ENCODE measurements at places on chromosomes 7 and 10. TPM values are rescaled to one million over a fixed set of nuclear protein-coding genes. Genes with fewer than 3 reads are reported as not detected.

- H3K36me3 ChIP-seq = no peaks in the 10 kb centered on the region
- no peak for DNase-seq
These were observed 293.9 kb downstream of the C7orf25 start for GRCh38 chr7:42617806-42618457.

LRRC18 gene
- not detected for total RNA-seq

NEBL gene
- total RNA-seq = 13.7 TPM

TRUB1 gene
- total RNA-seq = 23.6 TPM

DNA sequence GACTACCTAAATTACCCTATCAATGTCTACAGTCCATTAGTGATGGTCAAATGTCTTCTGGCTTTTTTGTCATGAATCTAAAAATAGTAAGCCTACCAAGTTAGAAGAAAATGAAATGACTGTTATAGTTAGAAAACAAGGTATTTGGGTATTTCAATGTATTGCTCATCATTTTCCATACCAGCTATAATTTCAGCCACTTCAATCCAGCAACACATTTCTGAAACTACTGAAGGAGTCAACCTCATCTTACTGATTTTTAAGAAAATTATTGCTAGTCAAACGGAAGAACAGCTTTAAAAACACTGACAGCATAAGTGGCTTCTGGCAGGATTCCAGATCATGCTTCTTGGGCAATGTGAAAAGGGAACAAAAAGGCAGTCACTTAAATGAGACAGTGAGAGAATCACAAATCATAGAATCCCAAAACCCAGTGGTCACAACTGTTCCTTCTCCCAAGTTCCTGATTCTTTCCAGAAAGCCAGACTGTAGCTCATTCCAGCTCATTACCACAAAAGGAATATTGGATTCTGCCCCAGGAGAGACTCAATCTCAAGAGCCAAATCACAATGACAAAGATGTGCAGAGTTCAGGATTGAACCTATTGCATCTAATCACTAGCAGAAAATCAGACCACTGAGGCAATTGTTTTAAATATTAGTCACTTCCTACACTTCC, 61.2 kb upstream of the LRRN3 start:
- no peaks in the 10 kb centered on the region for H3K36me3 ChIP-seq
- no peaks in the 10 kb centered on the region for H3K27me3 ChIP-seq
- peaks cover 36% of the 10 kb centered on the region for H3K4me1 ChIP-seq
- DNase-seq = no peak

DNA sequence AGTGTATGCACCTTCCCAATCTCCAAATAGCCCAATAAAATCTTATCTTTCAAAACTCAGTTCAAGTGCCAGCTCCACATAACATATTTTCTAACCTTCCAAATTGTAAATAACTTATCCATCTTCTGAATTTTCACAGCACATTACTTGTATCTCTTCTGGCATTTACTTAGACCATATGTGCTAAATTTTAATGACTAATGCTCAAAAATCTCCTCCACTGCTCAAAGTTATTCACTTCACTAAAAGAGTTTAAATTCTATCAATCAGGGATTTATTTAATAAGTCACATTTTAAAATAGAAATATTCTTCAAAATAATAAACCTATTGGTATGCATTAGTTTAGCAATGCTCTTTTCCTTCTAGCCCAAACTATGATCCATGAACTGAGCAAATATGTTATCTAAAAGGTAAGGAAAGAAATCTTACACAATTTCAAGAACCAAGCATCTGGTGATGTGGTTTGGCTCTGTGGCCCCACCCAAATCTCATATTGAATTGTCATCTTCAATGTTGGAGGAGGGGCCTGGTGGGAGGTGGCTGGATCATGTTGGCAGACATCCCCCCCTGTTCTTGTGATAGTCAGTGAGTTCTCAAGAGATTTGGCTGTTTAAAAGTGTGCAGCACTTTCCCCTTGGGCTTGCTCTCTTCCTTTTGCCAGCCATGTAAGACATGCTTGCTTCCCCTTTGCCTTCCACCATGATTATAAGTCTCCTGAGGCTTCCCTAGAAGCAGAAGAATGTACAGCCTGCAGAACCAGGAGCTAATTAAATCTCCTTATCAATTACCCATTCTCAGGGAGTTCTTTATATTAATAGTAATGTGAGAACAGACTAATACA, 28.1 kb upstream of the GPR22 start:
- H3K27me3 ChIP-seq = no peaks in the 10 kb centered on the region
- H3K4me1 ChIP-seq = no peaks in the 10 kb centered on the region
- no peak overlapping the region for H3K4me3 ChIP-seq
- H3K27ac ChIP-seq = no peak overlapping the region
- peaks cover 9% of the 10 kb centered on the region for H3K36me3 ChIP-seq

DNA sequence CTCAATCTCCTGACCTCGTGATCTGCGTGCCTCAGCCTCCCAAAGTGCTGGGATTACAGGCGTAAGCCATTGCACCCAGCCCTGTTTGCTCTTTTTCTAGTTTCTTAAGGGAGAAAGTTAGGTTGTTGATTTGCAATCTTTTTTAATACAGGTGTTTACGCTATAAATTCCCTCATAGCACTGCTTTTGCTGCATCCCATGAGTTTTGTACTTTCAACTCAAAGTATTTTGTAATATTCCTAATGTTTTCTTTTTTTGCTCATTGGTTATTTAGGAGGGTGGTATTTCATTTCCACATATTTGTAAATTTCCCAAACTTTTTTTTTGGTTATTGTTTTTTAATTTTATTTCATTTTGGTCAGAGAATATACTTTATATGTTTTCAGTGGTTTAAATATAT, 11.6 kb downstream of the TPST1 start:
- DNase-seq = no peak
- H3K4me1 ChIP-seq = peaks cover 14% of the 10 kb centered on the region
- H3K27me3 ChIP-seq = no peaks in the 10 kb centered on the region
- H3K36me3 ChIP-seq = peaks cover 6% of the 10 kb centered on the region

DNA sequence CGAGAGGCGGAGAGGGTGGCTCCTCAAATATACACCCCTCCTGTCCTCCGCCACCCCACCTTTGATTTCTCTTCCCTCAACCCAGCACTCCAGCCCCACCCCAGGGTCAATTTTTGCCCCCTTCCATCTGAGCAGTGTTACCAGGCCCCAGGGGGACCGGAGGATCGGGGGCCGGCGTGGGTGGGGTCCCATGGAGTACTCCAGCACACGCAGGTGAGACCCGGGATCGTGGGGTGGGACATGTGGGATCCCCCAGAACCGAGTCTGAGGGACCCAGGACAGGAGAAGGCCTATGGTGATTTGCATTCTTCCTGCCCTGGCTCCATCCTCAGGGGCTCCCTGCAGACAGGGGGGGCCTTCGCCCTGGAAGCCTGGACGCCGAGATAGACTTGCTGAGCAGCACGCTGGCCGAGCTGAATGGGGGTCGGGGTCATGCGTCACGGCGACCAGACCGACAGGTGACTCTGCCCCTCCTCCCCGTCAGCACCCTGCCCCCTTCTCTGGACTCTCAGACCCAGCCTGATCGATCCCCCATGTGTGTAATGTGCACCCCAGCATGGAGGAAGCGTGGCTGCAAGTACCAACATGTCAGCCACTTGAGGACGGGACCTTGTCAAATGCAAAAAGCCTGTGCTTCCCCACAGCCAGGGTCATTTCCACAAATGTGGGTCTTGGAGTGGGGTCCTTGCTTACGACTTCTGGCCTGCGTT, 744 bp downstream of the TRIP6 start:
- peak overlapping the region; percentile 95 for H3K4me3 ChIP-seq
- peak overlapping the region; percentile 94 for H3K27ac ChIP-seq
- H3K4me1 ChIP-seq = peaks cover 12% of the 10 kb centered on the region
- H3K36me3 ChIP-seq = peaks cover 16% of the 10 kb centered on the region
- H3K27me3 ChIP-seq = no peaks in the 10 kb centered on the region

PRKAR2B gene
- 7.8 TPM for total RNA-seq

Measured in mesothelial cell of epicardium (in vitro differentiated cells).